Type B pancreatic cell (in vitro differentiated cells): ENCODE measurements at places on chromosomes 2 and 18.

- DNase-seq = peak; percentile 57
These were observed 11.9 kb upstream of the ARID5A start for GRCh38 chr2:96524482-96525210.

- no peak for DNase-seq
These were observed 159.0 kb upstream of the TMEM200C start for GRCh38 chr18:6054256-6054842.

DNA sequence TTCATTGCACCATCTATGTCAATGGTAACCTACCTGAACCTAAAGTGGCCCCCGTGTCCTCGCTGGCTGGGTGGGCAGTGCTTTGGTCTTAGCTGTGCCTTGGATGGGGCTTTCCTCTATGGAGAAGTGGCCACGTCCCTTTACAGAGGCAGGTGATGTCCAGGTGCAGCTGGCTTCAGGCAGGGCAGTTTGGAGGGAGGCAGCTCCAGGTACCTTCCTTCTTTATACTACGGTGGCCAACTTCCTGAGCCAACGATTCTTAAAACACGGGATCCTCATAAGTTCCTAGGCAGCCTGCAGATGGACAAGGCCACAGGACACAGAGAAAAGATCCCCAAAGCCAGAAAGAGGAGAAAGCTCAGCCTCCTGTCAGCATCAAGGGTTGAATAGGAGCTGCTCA, 517.3 kb upstream of the HS6ST1 start:
- no peak for DNase-seq

DNA sequence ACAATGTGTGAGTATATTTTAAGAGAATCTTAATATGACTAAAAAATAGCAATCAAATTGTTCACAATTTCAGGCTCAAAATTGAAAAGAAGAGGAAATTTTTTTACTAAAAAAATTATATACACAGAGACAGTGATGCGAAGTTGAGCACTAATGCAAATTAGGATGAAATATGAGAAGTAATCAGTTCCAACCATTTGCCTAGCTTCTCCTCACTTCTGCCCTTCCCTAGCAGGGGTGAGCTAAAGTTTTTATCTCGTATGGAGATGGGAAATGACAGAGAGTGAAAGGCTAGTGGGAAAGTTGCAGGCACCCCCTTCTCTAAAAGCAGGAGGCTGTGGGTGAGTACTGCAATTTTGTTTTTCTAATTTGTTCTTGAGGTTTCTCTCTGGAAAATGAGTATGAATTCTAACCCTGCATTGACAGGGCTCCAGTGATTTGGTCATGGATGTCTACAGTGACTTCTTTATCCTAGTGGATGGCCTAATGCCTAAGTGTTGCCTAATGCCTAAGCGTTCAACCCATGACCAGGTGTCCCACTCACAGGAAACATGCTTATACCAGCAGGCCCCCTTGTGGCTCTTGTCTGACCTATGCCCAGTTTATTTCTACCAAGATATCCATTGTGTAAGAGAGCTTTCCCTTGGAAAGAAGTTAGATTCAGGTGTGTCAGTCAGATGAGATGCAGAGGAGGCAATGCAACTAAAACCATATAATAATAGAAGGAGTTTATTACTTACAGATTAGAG, 78.0 kb upstream of the HNMT start:
- no peak for DNase-seq

- no peak for DNase-seq
These were observed 117.7 kb downstream of the ZAP70 start for GRCh38 chr2:97831121-97831520.

DNA sequence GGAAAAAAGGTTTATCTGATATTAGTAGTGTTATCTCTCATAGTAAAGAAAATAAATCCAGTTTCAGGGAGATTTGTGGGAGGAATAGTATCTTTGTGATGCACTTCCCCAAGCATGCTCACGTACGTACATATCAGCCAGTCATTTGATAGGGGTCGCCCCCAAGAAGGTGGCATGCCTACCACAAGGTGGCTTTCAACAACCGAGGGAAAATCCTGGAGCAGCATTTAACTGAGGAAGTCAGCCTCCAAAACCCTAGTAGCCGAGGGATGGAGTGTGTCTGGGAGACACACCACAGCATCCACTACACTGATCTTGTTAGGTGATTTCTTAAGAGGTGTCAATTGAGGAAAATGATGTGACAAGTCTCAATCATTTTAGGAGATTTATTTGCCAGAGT, 623.9 kb downstream of the NYAP2 start:
- no peak for DNase-seq

- no peak for DNase-seq
These were observed 52.5 kb downstream of the ZNF236 start for GRCh38 chr18:76874642-76875389.

DNA sequence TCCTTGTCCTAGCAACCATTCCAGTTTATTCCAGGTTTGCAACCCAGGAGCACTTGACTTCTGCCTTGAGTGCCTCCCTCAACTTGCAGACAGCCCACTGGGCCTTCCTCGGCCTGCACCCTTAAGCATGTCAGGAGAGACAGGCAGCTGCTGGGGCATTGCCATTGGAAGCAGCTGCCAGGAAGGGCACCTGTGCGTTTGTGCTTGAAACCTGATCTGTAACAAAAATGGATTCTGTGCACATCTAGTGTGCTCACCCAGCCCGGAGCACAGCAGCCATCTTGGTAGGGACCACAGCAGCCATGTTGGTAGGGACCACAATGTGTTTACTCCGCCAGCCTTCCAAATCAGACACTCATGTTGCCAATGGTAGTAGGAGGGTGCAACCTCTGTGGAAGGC, 44.3 kb upstream of the GLI2 start:
- DNase-seq = no peak

GRCh38 chr18:10482363-10482984, 28.0 kb downstream of the APCDD1 start:
- DNase-seq = no peak

GRCh38 chr2:237726401-237726830, 72.2 kb upstream of the RBM44 start:
- no peak for DNase-seq

GRCh38 chr18:49733321-49733720, 80.0 kb downstream of the ACAA2 start:
- no peak for DNase-seq

GRCh38 chr18:10936176-10937053, 213.0 kb downstream of the PIEZO2 start:
- DNase-seq = no peak

DNA sequence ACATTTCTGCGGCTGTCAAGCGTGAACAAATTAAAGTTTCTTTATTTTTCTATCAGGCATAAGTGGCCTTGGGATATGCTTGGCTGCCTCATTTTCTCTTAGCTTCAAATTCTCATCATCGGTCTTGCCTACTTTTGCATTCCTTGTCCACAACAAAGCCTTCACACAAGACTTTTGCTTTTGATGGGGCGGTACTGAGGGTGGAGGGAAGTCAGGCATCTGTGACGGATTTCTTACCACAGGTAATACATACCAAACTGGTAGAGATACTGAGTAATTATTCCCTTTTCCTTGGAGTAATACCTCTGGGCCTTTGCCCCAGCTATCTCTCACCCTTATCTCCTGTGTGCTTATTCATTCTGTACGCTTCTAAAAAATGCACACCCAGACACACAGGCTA, 468.3 kb upstream of the RGPD4 start:
- no peak for DNase-seq

DNA sequence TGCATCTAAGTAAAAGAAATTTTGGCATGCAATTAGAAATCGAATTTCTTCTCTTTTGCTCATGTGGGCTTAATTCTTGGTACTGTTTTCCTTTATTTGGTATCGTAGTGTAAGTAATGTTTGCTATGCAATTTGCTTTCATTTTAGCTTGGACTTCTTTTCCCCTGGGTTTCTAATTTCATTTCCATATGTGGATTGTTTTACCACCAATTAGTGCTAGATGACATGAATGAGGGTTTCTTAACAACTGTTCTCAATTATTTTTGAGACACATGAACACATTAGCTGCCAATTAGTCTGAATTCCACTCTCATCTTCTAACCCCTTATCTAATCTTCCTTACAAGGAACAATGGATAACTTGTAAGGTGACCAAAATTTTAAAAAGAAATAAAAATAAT, 1047.2 kb upstream of the PIK3C3 start:
- no peak for DNase-seq

GRCh38 chr2:29269765-29270109, 154.5 kb downstream of the CLIP4 start:
- no peak for DNase-seq

DNA sequence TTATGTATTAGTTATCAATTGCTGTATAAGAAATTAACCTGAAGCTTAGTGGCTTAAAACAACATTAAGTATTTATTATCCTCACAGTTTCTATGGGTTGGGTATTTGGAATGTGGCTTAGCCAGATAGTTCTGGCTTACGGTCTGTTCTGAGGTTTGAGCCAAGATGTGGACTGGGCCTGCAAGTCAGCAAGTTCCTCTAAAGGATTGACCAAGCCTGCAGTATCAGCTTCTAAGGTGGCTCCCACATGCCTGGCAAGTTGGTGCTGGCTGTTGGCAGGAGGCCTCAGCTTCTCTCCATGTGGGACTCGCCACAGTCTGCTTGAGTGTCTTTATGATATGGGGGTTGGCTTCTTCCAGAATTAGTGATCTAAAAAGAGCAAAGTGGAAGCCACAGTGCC, 45.0 kb upstream of the TCF4 start:
- DNase-seq = no peak

DNA sequence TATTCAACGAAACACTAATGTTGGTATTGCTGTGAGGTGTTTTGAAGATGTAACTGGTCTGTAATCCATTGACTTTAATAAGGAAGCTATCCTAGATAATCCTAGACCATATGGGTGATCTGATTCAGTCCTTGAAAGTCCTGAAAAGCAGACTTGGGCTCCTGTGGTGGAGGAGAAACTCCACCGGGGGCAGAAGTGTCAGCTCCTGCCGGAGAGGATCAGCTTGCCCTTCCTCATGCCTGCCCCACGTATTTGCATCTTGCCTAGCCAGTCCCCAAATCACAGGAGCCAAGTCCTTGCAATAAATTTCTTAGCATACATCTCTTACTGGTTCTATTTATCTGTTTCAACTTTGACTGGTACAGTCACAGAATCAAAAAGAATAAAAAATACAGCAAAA, 144.2 kb upstream of the DLGAP1 start:
- no peak for DNase-seq

- DNase-seq = no peak
These were observed 16.4 kb downstream of the GALNT3 start for GRCh38 chr2:165777522-165778186.

DNA sequence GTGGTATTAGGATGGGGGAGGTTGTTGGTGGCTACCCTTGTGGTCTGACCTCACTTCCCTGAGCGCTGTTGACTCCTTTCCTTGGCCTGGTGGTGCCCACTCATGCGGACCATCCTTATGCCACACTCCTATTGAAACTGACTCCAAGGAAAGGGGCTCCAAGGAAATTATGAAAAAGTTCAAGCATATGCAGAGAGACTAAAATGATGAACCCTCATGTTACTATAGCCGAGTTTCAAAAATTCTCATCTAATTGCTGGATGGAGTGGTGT, 96.2 kb upstream of the STPG4 start:
- DNase-seq = no peak

DNA sequence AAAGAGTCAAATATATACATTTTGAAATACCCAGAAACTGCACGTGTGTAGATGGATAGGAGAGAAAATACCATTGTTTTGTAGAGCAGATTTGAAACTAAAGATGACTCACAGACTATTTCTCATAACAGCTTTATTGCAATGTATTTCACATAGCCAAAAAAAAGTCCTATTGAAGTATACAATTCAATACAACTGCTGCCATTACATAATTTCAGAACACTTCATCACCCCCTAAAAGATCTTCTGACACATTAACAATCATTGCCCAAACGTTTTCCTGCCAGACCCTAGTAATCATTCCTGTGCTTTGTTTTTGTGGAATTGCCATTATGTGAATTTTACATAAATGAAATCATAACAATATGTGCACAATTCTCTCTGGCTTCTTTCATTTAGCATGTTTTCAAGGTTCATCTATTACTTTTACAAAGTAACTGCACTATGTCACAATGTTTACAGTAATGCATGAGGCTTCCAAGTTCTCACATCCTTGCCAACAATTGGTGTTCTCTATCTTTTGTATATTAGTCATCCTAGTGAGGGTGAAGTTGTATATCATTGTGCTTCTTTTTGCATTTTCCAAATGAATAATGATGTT, 378.6 kb upstream of the CWC22 start:
- no peak for DNase-seq

GRCh38 chr2:129248198-129248597, 731.3 kb upstream of the RAB6C start:
- no peak for DNase-seq

GRCh38 chr18:62336618-62337017, 11.5 kb downstream of the TNFRSF11A start:
- DNase-seq = no peak
